Pericardium fibroblast (primary cell): ENCODE measurements at places on chromosomes 2 and 18. TPM values are rescaled to one million over a fixed set of nuclear protein-coding genes. Genes with fewer than 3 reads are reported as not detected.

The KCNJ13 gene
- not detected in 2 replicates for total RNA-seq

The PAX8 gene
- total RNA-seq: 0.35 and 2.0 TPM in 2 replicates

The ACOXL gene
- total RNA-seq: not detected in 2 replicates

The SALL3 gene
- total RNA-seq: 0.12 TPM in 1 of 2 replicates, not detected in the other

The IL36B gene
- total RNA-seq: not detected in 2 replicates

The GKN2 gene
- not detected in 2 replicates for total RNA-seq

The RAD51AP2 gene
- total RNA-seq: not detected in 2 replicates

The TUBA4B gene
- total RNA-seq: not detected in 2 replicates

The DNER gene
- 0.58 and 3.7 TPM in 2 replicates for total RNA-seq

The PCGF1 gene
- 11.0 and 18.5 TPM in 2 replicates for total RNA-seq

The PRSS56 gene
- not detected in 2 replicates for total RNA-seq

The CIAO1 gene
- total RNA-seq: 56.8 and 82.3 TPM in 2 replicates

The NPPC gene
- total RNA-seq: not detected in 2 replicates

The TLX2 gene
- total RNA-seq: 0.35 TPM in 1 of 2 replicates, not detected in the other

The GNAL gene
- 0.35 and 1.3 TPM in 2 replicates for total RNA-seq

The KCNG3 gene
- total RNA-seq: not detected in 2 replicates

The CGREF1 gene
- 9.0 and 10.2 TPM in 2 replicates for total RNA-seq

The M1AP gene
- total RNA-seq: not detected in 2 replicates

The RPE gene
- 47.3 and 49.9 TPM in 2 replicates for total RNA-seq

The PLA2R1 gene
- total RNA-seq: 3.1 and 15.4 TPM in 2 replicates

The IL36G gene
- not detected in 2 replicates for total RNA-seq

The RGPD3 gene
- total RNA-seq: 0.43 and 0.47 TPM in 2 replicates
